ENCODE measurements at places on chromosomes 2 and 18. TPM values are rescaled to one million over a fixed set of nuclear protein-coding genes. Genes with fewer than 3 reads are reported as not detected.

Gene DYSF
- not detected for total RNA-seq

Gene GPR45
- not detected for total RNA-seq

Gene LRP1B
- total RNA-seq: not detected

Gene TSPYL6
- total RNA-seq: not detected

Gene DLX2
- 0.20 TPM for total RNA-seq

Gene TRABD2A
- total RNA-seq: 62.2 TPM

Gene CCNYL1
- total RNA-seq: 8.7 TPM

GRCh38 chr18:12121175-12122042, 27.8 kb downstream of the ANKRD62 start:
- no peak for DNase-seq

- no peak for DNase-seq
Observed at GRCh38 chr2:60707750-60708371, 48.2 kb upstream of the PAPOLG start.

DNA sequence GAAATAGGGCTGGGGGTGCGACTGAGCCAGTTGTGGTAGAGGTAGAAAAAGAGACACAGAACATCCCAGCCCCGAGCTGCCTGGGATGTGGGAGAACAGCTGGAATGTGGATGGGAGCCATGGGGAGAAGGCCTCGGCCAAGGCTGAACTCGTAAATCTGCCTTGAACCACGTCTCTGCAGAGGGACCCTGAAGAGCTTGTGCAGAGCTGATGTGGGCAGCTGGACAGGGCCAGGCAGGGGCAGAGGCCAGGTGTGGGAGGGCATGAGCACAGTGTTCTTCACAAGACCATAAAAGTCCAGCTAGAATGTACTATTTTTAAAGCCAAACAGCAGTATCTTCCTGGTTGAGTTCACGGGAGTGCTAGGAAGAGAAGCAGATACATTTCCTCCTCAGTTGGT, 5.7 kb downstream of the TCF23 start:
- no peak for DNase-seq

- no peak for DNase-seq
Observed at GRCh38 chr2:112887964-112888749, 22.8 kb upstream of the IL37 start.

DNA sequence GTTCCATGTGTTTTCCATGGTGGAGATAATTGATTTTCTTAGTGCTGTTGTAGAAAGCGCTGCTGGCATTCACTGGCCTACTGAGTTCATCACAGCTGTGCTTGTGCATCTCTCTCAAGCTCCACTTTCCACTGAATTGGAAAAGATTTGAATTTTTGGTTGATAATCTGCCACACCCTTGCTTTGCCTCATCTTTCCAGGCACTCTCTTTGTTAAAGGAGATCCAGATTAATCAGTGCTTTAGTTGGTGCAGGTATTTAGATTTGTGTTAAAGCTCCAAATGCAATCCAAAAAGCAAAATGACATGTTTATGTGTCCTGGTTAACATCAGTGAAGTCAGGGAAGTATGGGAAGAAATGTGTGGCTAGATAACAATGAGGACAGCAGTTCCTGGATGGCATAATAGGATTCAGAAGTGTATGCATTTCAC, 2.7 kb upstream of the COL3A1 start:
- DNase-seq: no peak
